ENCODE measurements at places on chromosomes 3 and 15.

- DNase-seq: no peak
These were observed 24.5 kb upstream of the ZNF445 start for GRCh38 chr3:44501971-44502370.

GRCh38 chr3:64291345-64291744 lies 66.1 kb upstream of the PRICKLE2 start:
- DNase-seq: no peak

DNA sequence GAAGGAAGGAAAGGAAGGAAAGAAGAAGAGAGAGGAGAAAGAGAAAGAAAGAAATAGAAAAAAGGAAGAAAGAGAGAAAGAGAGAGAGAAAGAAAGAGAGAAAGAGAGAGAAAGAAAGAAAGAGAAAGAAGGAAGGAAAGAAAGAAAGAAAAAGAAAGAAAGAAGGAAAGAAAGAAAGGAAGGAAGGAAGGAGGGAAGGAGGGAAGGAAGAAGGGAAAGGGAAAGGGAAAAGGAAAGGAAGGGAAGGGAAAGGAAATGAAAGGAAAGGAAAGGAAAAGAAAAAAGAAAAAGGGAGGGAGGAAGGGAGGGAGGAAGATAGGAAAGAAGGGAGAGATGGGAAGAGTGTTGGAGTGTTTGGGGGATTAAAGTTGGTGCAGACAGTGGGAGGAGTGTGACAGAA lies 450.1 kb downstream of the GBE1 start:
- no peak for DNase-seq

DNA sequence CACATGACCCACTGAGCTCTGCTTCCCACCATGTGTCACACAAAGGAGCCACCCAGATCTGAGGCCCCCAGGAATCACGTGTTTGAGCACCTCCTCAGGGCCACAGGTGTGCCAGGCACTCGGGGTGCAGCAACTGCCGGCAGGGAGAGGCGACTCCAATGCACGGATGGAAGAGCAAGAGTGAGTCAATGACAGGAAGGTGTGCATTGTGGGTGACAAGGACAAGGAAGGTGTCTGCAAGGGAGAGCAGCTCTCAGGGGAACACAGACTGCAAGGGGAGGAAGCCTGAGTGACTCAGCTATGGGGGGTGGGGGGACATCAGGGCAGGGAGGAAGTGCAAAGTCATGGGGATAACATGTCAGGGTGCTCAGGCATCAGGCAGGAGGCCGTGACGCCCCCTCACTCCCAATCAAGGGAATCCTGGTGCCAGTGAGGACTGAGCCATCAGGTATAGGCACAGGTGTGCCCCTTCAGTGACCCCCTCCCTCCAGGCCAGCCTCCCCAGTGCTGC lies 67.4 kb downstream of the NUP210 start:
- DNase-seq: peak; percentile 32

DNA sequence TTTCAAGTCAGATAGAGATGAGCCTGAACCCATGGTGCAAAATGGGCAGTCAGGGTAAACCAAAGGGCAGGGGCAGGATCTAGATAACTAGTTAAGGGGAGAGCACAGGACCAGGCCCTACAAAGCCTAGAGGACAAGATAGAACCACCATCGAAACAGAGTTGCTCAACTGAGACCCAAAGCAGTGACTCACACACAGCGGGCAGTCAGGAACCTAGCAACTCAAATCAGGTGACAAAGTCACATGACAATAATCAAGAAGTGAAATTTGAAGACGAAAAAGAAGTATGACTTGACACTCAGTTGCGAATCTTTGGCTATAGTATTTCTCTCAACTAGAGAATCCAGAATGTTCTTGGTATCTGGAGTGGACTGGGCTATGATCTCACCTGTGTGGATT lies 136.0 kb upstream of the PTPRG start:
- DNase-seq: no peak

- no peak for DNase-seq
These were observed 17.5 kb upstream of the RAD18 start for GRCh38 chr3:8980756-8981257.

GRCh38 chr3:138426211-138426610 lies 8.2 kb upstream of the ESYT3 start:
- DNase-seq: no peak
